ENCODE measurements at places on chromosomes 16 and 17.

- DNase-seq = peak; percentile 74
Observed at GRCh38 chr17:44222112-44222869, 2.8 kb upstream of the UBTF start.

DNA sequence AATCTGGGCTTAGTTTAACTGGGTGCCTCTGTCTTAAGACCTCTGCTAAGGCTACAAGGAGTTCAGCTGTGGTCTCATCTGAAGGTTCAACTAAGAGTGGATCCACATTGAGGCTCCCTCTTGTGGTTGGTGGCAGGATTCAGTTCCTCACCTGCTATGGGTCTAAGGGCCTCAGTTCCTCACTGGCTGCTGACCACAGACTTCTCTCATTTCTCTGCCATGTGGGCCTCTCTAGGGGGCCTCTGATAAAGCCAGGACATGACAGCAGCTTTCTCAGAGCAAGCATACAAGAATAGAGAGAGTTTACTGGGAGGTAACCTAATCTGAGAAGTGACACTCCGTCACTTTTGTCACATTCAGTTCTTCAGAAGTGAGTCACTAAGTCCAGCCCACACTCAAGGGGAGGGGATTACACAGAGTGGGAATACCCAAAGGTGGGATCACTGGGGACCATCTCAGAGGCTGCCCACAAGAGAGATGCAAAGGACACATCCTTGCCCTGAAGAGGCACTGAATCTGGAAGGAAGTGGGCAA is 19.2 kb upstream of the ABAT start:
- DNase-seq = peak; percentile 21

GRCh38 chr17:45003877-45004276 is 35.8 kb upstream of the C1QL1 start:
- DNase-seq = no peak

GRCh38 chr17:1365445-1366039 is 34.5 kb downstream of the YWHAE start:
- peak; percentile 84 for DNase-seq

- DNase-seq = no peak
Observed at GRCh38 chr17:58918884-58919283, 163.2 kb downstream of the PPM1E start.

DNA sequence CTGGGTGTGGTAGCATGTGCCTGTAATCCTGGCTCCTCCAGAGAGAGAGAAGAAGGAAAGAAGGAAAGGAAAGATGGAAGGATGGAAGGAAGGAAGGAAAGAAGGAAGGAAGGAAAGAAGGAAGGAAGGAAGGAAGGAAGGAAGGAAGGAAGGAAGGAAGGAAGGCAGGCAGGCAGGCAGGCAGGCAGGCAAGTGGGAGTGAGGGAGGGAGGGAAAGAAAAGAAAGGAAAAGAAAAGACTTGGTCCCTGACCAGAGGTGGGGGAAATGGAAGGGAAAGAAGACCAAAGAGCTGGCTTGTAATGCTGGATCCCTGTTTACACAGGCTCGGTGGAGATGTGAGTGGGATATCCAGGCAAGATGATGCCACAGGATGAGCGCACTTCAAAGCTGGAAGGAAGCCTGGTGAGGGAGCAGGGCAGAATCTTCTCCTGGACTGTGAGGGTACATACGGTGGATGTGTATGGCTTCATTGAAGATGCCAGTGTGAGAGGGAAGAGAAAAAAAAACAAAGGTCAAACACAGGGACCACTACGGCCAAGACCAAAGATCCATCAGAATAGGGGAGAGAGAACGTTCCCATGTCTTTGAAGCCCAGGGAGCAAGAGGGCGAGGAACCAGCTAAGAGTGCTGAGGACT is 2.1 kb downstream of the CES1 start:
- DNase-seq = no peak

- DNase-seq = peak; percentile 54
Observed at GRCh38 chr16:9665851-9666271, 516.4 kb downstream of the GRIN2A start.

GRCh38 chr16:988471-989353 is 7.1 kb downstream of the SOX8 start:
- DNase-seq = no peak

DNA sequence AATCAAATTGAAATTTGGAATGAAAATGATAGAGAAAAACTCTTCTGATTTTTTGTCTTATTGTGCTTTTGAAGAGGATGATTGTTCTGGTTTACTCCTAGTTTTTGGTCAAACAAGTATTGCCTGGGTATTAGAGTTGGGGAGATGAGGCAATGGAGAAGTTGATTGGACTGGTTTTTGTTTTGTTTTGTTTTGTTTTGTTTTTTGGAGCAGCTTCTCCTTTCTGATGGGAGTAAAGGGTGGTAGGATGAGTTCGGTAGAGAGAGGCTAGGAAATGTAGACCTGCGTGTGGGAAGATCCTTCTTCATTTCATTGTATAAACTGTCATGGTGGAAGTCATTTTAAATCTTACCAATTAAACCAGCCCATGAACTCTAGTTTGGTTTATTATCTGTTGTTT is 17.7 kb downstream of the ATP6V0A1 start:
- no peak for DNase-seq

DNA sequence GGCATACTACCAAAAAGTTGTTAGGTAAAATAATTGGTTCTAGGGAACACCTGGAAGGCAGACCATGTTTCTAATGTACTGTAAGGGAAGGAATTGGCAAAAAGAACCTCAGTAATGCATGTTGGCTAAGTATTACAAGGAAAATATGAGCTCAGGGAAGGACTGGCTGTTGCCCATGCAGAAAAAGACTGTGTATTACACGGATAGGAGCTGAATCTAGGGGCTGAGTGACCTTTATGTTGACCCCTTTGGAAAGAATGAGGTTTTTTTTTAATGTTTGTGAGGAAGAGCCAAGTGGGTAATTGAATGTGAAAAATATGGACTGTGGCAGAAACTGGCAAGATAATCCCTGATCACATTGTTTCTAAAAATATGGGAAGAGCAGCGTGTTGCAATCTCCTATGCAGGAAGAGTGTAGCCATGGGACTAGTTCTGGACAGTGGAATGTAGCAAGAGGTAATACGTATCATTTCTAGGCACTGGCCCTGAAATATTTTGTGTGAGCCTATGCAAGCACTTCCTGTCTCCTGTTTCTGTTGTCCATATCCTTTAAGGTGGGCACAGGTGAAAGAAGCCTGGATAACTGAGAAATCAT is 95.1 kb upstream of the CNTNAP4 start:
- no peak for DNase-seq

DNA sequence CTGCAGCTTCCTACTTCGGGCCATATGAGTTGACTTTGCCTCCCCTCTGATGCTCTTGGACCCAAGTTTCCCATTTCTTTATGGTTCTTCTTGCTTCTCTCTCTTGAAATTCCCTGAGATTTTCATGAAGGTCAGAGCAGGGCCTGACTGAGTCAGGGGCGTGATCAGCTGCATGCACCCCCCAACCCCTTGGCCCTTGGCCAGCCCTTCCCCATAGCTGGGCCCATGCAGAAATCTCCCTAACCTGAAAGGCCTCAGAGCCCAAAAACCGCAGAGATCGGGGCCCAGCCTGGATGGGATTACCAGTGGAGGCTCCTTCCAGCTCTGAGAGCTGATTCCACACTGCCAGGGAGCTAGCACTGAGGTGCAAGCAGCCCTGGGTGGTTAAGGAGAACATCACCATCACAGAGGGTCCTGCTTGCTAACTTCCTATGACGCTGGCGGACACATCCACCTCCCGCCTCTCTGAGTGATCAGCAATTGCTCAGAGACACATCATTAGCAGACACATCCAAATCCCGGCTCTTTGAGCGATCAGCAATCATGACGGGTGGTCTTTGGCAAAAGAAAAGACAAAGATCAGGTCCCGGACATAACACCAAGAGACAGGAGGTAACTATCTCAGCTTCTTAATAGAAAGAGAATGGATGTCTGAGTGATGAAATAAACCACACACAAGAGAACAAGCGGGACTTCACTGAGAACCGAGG is 161.5 kb downstream of the C16orf78 start:
- DNase-seq = no peak

DNA sequence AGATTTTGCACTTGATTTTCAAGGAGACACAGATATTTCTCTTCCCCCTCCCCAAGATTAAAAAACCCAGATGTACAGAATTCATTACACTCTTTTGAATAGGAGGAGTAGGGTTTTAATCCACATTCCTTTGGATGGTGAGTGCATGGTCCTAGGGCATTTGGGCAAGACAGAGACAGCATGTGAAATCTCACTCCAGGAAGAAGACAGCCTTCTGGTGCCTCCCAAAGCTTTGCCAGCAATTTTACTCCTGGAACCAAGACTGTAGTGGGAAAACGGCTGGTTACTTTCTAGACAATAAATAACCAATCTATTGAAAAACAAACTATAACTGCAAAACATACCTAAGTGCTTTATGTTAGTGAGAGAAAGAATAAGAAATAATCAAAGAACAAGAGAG is 15.2 kb downstream of the TEX2 start:
- DNase-seq = no peak

GRCh38 chr16:49516382-49517036 is 142.9 kb downstream of the C16orf78 start:
- DNase-seq = no peak

GRCh38 chr16:81987121-81987520 is 24.1 kb downstream of the SDR42E1 start:
- no peak for DNase-seq

DNA sequence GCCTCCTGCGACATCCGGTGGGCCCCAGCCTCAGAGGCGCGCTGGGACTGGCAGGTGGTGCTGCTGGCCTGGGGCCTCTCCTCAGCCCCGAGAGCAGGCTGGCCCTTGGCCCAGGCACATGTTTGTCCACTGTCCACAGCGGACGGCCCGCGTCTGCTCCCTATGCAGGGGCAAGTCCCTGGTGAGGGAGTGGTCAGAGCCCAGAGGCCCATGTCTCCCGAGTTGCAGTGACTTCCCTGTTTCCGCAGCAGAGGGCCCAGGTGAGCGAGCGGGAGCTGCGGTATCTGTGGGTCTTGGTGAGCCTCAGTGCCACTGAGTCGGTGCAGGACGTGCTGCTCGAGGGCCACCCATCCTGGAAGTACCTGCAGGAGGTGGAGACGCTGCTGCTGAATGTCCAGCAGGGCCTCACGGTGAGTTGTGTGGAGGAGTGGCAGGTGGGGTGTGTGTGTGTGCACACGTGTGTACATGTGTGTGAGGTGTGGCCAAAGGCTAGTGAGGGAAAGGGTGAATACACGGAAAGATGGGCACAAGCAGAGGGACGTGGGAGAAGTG is 10.4 kb downstream of the IL34 start:
- no peak for DNase-seq

DNA sequence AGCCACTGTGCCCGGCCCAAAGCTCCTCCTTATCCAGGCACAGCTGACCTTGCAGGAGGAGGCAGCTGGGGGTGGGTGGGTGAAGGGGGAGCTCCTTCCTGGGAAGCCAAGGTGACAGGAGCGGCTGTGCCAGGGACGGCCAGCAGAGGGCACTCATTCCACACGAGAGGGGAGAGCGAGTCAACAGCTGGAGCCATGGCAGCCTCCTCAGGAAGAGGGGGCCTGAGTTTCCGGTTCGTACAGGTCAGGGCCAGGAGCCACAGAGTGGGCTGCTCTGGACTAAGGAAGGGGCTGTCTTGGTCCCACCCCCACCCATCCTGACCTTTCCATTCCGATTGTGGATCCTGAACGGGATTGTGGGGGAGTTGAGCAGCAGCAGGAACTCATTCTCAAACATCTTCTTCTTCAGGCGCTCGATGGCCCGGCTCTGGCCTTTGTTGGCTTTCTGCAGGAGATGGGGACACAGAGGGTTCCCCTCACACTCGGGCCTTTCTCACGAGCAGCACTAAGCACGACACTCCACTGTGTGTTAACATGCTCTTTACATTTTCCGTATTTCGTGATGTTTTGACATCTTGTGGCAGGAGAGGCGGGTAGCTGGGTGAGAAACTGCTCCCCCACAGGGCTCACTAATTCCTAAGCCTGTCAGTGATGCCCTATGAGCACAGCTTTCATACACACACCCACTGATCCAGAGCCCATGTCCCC is 61.6 kb downstream of the TIMM22 start:
- DNase-seq = peak; percentile 62

GRCh38 chr16:11090232-11090631 is 145.9 kb downstream of the CLEC16A start:
- no peak for DNase-seq

DNA sequence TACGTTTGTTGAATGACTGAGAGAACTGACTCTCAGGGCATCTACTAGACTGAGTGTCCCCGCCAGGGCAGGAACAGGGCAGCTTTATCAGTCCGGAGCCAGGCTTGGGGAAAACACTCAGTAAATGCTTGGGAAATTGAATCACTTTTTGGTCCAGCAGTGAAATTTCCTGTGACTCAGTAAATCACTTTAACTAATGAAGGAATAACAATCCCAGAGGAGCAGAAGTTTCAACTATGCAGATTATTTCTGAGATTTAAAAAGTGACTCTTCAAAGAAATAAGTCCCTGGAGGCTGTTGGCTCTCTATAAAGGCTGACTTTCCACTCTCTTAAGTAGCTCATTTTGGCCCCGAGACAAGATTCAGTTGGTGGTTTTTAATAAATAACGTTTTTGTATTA is 101.8 kb downstream of the FOXL1 start:
- no peak for DNase-seq

DNA sequence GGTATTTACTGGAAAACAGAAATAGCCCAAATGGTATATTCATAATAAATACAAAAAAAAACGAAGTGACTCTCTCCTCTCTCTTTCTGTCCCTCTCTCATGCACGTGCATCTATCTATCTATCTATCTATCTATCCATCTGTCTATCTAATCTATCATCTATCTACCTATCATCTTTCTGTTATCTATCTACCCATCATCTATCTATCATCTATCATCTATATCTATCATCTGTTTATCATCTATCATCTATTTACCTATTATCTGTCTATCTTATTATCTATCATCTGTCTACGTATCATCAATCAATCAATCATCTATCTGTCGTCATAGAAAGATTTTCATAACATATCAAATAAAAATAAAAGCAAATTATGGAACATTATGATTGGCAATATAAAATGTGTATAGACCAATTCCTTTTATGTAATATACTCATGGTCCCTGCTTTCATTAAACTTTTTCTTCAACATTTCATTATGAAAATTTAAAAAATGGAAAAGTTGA is 126.7 kb upstream of the CACNG3 start:
- DNase-seq = no peak

DNA sequence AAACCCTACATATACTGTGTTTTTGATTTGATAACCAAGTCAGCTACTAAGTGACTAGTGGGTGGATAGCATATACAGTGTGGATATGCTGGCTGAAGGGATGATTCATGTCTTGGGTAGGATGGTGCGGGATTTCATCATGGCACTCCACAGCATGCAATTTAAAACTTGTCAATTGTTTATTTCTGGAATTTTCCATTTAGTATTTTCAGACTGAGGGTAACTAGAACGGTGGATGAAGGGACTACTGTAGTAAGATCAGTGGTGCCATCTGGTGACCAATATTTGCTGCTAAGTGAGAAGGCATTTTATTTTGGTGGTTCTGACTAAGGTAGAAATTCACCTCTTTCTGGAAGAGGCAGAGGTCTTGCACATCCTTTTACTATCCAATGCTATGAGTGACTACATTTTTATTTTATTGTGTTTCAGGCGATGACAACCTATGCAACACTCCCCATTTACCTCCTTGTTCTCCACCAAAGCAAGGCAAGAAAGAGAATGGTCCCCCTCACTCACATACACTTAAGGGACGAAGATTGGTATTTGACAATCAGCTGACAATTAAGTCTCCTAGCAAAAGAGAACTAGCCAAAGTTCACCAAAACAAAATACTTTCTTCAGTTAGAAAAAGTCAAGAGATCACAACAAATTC is 3.1 kb downstream of the CDC6 start:
- DNase-seq = peak; percentile 75
